ENCODE measurements at places on chromosomes 13 and 19. TPM values are rescaled to one million over a fixed set of nuclear protein-coding genes. Genes with fewer than 3 reads are reported as not detected.

GRCh38 chr13:48281556-48281955 is 22.0 kb upstream of the RB1 start:
- no peak for DNase-seq

- DNase-seq: no peak
Measured at GRCh38 chr19:49212016-49212701, 54.6 kb downstream of the TRPM4 start.

GRCh38 chr13:19674898-19675297 is 41.4 kb downstream of the MPHOSPH8 start:
- DNase-seq: no peak

GRCh38 chr13:100608906-100609305 is 20.3 kb upstream of the GGACT start:
- no peak for DNase-seq

The GNG7 gene
- 19.8 TPM for total RNA-seq

- DNase-seq: no peak
Measured at GRCh38 chr19:20245309-20245708, 78.3 kb downstream of the ZNF486 start.

GRCh38 chr13:102212729-102213128 is 189.1 kb downstream of the FGF14 start:
- DNase-seq: no peak

GRCh38 chr19:51342631-51343569 is 961 bp upstream of the VSIG10L start:
- peak; percentile 10 for DNase-seq

- DNase-seq: no peak
Measured at GRCh38 chr13:47129461-47129860, 232.6 kb upstream of the HTR2A start.

The SHD gene
- 21.4 TPM for total RNA-seq

GRCh38 chr19:51751655-51752054 is at the start of gene FPR1:
Gene FPR1 (minus strand): TSS chr19:51751878. CDS start chr19:51746994, 4,884 bp downstream.
- no peak for DNase-seq

DNA sequence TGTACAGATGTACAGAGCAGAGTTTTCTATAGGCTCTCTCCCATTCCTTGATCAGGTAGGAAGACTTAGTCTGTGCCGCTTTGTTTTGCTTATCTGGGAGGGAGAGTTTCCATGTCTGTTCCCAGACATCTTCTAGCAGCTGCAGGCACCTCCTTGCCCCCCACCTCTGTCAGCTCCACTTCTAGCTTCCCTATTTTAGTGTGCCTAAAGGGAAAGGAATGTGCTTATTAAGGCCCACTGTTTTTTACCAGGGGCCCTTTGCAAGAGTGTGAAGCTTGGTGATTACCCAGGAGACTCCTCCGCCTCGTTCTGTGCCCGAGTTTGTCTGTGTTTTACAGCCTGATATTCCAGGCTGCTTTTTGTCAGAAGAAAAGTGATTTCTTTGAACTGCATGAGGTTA is 1984.4 kb downstream of the OLFM4 start:
- no peak for DNase-seq

- no peak for DNase-seq
Measured at GRCh38 chr13:32642858-32643257, 56.6 kb downstream of the PDS5B start.

The UGGT2 gene
- 27.3 TPM for total RNA-seq

The KANK3 gene
- 19.6 TPM for total RNA-seq

The SIGLEC12 gene
- 1.1 TPM for total RNA-seq

DNA sequence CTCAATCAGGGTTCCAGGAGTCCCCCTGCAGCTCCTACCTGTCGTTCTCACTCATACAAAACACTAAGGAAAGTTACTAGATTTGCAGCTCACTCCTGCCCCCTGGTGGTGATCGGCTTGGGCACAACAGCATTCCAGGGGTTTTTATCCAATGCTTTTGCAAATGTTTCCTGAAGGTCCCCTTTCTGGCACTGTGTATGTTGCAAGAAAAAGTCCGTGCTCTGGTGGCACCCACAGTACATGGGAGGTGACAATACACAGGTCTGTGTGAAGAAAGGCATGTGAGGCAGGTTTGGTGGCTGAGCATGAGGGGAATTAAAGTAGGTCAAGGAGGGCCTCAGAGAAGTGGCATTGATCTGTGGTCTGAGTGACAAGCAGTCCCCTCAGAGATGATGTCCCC is 8.6 kb upstream of the TYK2 start:
- peak; percentile 88 for DNase-seq

DNA sequence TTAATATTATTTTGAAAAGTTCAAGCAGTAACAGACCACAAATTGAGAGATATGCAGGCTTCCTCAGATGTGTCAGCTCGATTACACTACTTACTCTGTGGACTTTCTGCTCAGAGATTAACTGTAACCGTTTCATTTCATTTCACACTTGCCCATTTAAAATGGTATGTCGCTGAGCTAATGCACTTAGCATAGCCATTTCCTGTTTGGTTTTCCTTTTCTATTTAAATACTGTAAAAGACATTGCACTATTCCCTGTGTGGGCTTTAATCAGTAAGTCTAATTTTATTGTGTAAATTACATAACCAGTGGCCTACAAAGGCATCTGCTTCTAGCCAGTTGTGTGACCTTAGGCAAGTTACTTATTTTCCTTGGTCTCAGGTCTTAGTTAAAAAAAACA is 237.6 kb downstream of the LACC1 start:
- no peak for DNase-seq

DNA sequence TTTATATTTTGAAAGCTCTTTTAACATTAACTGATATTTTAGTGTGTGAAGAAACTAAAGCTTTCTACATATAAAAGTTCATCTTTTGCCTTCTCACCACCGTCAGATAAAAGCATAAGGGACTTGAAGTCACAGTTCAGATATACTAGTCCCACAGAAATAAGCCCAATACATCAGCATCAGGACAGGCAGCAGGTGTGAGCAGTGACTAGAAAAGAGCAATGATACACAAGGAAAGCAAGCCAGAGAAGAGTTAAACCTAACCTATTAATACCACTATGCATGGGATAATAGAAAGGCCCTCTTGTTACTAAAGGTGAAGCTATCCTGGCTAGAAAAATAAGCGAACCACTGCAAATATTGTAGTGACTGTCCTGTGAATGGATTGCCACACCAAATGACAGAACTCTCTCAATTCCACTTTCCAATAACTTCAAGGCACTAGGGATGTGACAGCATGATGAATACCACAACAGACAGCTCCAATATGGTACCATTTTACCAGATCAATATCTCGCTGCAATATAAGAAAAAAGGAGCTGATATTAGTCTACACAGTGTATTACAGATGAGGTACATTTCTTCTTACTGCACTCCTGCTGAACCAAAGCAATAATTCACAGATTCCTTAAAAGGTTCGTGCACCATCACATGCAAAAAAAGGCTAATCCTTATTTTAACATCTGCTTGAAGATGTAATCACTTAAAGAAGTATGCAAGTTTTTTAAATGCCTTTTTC is 114.1 kb downstream of the DACH1 start:
- DNase-seq: no peak

- no peak for DNase-seq
Measured at GRCh38 chr13:21232196-21232595, 55.7 kb downstream of the MRPL57 start.

- DNase-seq: no peak
Measured at GRCh38 chr13:45626731-45627374, 11.3 kb upstream of the ERICH6B start.

DNA sequence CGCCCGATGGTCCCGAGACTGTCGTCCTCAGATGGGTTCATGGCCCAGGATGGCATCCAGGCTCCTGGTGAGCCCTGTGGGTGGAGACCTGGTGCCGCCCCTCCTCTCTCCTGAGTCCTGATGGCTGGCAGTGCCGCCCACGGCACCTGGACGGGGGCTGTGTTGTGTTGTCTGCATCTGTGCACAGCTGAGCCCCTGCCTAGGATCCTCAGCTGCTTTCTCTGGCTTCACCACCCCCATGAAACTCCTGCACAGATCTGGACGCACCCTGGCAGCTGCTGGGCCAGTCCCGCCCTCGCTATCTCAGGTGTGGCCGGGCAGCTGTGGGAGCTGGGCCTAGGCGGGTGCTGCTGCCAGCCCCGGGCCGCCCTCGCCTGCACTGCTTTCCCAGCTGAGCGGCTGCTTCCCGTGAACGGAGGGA is 27.7 kb downstream of the MCF2L start:
- DNase-seq: no peak

The SIPA1L3 gene
- total RNA-seq: 10.0 TPM

GRCh38 chr13:30103161-30103840 is 204.1 kb downstream of the KATNAL1 start:
- DNase-seq: no peak

DNA sequence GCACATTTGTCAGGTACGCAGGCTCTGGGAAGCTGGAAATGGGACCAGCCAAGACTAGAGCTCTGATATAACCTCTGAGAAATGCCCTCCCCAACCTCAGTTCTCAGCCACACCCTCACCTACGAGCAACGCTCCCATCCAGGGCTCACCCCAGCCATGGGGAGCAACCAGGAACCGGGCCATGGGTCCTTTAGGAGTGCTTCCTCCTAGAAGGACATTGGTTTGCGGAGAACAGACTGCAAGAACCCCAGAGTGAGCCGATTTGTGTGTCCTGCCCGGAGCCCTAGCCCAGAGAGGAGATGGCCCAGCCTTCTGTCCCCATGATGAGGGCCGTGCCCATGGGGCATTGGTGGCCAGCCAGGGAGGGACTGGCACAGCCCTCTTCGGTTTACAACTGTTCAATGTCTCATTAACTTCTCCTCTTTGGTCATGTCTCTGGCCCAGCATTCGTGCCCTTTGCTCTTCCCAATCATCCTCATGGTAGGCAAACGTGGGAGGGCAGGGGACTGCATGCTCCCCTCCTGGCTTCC is 32.9 kb upstream of the IGSF23 start:
- no peak for DNase-seq

The LILRA6 gene
- total RNA-seq: 6.0 TPM

- DNase-seq: peak; percentile 85
Measured at GRCh38 chr19:6021878-6022569, 44.1 kb upstream of the RANBP3 start.
